Spleen (tissue), 13 donors: ENCODE measurements at places on chromosomes 16 and 17. TPM values are rescaled to one million over a fixed set of nuclear protein-coding genes. Genes with fewer than 3 reads are reported as not detected.

Gene CACNA1H
- total RNA-seq, result 2.1 TPM

Gene ACSM2A
- total RNA-seq, result not detected

Gene SLC38A8
- total RNA-seq, result not detected

Gene TEKT5
- total RNA-seq, result not detected

Gene KRTAP2-1
- total RNA-seq, result not detected

Gene SLC5A11
- 0.46 TPM for total RNA-seq

Gene TOX3
- not detected for total RNA-seq

Gene CES5A
- not detected for total RNA-seq

Gene MILR1
- total RNA-seq, result 37.0 TPM

Gene MSI2
- 47.0 TPM for total RNA-seq

- no peak for DNase-seq
Observed at GRCh38 chr17:65155622-65156021, 18.5 kb downstream of the RGS9 start.

DNA sequence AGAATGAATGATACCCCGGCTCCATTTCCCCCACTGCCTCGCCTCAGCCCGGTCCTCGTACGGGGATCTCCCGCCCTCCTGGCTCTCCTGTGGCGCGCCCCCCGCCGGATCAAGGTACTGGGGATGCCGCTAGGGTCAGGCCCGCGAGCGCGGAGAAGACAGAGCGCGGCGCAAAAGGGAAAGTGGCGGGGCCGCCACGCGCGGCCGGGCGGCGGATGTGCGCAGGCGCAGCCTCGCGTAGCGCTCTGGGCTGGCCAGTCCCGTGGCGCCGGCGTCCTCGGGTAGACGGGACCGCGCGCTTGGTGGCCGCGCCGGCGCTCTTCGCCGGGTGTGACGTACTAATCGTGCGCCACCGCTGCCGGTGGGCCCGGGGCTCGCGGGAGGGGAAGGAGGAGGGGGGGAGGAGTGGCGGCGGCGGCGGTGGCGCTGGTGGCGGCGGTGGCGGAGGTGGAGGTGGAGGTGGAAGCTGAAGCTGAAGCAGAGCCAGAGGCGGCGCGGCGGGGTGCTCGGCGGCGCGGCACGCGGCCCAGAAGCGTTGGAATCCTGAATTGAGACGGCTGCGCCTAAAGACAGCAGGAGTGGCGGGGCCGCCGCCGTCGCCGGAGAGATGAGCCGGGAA, at the start of gene SENP3:
Gene SENP3, plus strand, starts transcription at position 331 of the 619 bp plus-strand sequence. CDS start 1,158 bp downstream, outside the sequence.
- peak; percentile 98 for DNase-seq

DNA sequence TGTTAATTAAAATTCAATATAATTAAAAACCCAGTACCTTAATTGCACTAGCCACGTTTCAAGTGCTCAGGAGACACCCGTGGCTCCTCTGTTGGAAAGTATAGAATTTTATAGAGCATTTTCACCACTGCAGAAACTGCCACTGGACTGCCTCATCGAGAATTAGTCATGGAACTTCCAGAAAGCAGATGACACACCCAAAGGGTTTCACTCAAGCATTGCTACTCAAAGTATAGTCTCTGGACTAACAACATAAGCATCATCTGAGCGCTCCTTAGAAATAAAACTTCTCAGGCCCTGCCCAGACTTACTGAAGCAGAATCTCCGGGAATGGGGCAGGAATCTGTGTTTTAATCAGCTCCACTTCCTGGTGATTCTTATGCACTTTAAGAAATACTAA, 63.5 kb upstream of the GPR139 start:
- no peak for DNase-seq

- DNase-seq, result peak; percentile 93
Observed at GRCh38 chr16:87636050-87636684, 33.9 kb downstream of the JPH3 start.

- DNase-seq, result no peak
Observed at GRCh38 chr17:50865868-50866260, 290 bp downstream of the TOB1 start.

- DNase-seq, result no peak
Observed at GRCh38 chr16:21619765-21620425, 20.5 kb downstream of the METTL9 start.

- no peak for DNase-seq
Observed at GRCh38 chr16:83354015-83354414, 453.8 kb upstream of the HSBP1 start.

- DNase-seq, result no peak
Observed at GRCh38 chr16:12228079-12228601, 251.6 kb downstream of the SNX29 start.

GRCh38 chr17:65557349-65558310, 3.8 kb downstream of the AXIN2 start:
- no peak for DNase-seq

DNA sequence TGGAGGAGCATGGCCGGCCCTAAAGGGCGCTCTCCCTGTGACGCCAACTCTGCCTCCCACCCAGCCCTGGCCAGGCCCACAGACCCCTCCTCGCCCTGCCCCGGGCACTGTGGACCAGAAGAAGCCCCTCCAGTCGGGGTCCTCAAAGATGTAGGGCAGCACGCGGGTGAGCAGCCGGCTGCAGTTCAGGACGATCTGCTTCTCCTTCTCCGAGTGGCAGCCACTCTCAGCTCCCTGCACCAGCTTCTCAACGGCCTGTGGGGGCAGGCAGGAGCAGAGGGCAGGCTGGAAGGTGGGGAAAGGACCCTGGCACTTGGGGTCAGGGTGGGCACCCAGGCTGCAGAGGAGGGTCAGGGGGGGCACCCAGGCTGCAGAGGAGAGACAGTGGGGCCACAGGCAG, 8.9 kb downstream of the HID1 start:
- no peak for DNase-seq

GRCh38 chr16:54055191-54055590, 231.4 kb downstream of the IRX3 start:
- no peak for DNase-seq

DNA sequence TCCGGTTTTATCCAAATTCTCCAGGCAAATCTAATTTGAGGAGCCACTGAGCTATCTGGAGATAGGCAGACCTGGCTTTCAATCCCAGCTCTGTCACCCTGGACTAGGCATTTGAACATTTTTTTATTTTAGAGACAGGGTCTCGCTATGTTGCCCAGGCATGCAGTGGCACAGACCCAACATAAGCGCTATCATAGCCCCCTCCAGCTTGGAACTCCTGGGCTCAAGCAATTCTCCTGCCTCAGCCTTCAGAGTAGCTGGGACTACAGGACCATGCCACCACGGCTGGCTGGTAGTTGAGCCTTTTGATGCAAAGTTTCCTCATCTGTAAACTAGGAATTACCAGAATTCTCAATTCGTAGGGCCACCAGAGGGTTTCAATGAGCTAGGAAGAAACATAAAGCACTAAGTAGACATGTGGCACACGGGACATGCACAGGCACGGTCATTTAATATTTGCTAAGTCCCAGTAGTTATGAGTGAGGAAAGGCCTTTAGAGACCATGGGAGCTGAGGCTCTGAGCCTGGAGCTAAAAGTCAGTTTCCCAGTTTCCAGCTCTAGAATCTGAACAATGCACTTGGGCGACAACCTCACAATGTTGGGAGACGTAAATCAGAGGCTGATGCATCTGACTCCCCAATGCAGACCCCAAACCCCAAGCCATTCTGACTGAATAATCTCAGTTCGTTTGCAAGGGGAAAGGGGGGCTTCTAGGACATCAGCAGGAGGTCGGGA, 1.1 kb downstream of the ELOB start:
- peak; percentile 38 for DNase-seq

DNA sequence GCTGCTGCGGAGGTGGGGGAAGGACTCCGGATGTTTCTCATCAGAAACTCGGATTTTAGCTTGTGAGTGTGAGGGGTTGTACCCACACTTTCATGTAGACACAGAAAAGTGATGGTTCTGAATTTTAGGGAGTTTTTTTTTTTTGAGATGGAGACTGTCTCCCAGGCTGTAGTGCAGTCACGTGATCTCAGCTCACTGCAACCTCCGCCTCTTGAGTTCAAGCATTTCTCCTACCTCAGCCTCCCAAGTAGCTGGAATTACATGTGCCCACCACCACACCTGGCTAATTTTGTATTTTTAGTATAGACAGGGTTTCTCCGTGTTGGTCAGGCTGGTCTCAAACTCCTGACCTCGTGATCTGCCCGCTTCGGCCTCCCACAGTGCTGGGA, 22.4 kb upstream of the GNG13 start:
- DNase-seq, result no peak

GRCh38 chr16:2250652-2251295, 613 bp downstream of the ECI1 start:
- no peak for DNase-seq

DNA sequence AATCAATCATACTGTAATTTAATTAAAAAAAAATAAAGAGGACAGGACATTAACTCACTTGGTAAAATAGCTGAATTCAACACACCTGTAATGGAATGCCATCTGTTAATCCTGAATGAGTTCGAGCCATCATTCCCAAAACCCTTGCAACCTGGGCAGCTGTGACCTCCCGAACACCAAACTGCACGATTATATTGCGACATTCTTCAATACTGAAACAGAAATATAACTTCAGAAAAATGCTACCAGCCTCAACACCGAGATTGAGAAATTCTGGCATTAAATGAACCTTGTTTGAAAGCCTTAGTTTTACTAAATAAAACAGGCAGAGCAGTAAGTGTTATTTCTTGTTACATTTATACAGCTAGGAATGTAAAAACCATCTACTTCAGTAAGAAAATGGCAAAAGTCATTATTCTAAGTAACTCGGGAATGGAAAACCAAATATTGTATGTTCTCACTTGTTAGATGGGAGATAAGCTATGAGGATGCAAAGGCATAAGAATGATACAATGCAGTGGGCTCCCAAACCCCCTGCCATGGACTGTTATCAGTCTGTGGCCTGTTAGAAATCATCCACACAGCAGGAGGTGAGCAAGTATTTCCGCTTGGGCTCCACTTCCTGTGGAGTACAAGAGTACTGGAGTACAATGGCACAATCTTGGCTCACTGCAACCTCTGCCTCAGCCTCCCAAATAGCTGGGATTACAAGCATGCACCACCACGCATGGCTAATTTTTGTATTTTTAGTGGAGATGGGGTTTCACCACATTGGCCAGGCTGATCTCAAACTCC, 46.5 kb downstream of the CNOT1 start:
- DNase-seq, result no peak
